ENCODE measurements at places on chromosomes 11 and 22.

DNA sequence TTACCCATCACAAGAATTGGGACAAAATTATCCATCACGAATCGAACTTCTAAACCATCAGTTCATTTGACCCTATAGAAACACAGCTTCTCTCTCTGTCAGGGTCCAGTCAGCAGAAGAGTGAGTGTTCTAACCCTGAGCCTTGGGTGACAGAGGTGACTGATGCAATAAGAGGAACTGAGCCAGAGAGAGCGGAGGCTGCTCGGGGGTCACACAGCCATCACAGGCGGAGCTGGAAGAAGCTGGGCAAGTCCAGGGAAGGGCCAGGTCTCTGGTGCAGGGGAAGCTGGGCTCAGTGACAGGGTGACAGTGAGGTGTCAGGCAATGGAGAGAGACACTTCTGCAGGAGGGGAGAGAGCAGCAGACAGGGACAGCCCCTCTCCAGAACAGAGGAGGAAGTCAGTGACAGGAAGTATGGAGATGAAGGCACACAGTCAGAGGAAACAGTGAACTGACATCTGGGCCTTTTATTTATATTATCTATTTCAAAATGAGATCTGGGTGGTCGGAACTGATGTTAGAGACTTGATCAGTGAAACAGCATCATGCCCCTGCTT is 184.0 kb upstream of the TBCEL start:
- no peak for DNase-seq

DNA sequence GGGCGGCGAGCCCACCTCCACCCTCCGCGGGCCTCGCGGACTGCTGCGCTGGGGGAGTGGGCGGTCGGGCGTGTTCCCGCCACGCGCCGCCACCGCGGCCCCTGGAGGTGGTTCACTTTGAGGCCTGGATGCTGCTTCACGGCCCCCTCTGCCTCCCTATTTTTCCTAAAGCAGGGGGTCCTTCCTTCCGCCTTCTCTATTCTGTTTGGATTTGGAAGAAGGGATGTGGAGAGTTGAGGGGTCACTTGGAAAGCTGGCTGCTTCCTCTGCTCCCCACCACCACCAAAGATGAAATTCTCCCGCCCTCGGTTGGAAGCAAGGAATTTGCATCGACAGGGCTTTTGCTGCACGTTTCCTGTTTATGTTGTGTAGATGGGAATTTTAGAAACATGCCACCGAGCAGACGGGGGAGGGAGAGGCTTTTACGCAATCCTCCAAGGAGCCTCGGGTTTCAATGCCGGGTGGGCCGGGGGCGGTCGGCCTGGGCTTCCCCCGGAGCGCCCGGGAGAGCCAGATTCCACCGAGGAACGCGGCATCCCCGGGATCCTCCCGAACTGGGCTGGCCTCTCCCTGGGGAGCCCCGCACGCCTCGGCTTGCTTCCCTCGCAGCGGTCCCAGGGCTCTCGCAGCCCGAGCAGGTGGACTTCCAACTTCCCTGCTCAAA is 403 bp upstream of the SBF2 start:
- no peak for DNase-seq

DNA sequence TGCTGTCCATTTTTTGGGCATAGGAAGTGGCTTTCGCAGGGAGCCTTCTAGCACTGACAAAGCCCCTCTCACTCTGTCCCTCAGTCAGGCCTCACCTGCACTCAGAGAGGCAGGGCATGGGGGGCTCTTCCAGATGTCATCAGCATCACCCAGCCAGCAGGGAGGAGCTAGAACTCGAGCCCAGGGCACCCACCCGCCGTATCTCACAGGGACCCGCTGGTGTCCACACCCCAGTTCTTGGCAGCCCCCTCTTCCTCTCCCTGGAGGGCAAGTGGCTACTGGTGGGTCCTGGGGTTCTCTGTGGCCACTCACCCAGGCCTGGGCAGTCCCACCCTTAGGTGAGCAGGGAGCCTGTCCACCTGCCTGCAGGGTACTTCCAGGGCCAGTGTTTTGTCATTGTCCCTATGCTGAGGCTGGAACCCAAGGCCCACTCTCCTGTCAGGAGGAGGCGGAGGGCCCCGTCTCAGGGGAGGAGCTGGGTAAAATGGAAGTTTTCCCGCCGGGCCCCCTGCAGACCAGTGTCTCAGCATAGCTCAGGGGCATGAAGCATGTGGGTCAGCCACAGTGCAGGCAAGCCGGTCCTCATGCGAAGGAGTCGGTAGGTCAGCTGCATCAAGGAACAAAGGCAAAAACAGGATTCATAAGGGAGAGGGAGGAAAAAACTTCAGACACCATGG is 21.8 kb downstream of the MYO7A start:
- DNase-seq, result no peak

- DNase-seq, result no peak
Measured at GRCh38 chr11:73175551-73176144, 33.5 kb upstream of the FCHSD2 start.

Measured in CD4-positive, alpha-beta T cell treated with Interleukin-10 for 1 hour (primary cell).